K562 (cell line): ENCODE measurements at places on chromosomes 4 and X. TPM values are rescaled to one million over a fixed set of nuclear protein-coding genes. Genes with fewer than 3 reads are reported as not detected.
A peak's percentile ranks its signal among the peaks of the same experiment; 100 is the strongest.

DNA sequence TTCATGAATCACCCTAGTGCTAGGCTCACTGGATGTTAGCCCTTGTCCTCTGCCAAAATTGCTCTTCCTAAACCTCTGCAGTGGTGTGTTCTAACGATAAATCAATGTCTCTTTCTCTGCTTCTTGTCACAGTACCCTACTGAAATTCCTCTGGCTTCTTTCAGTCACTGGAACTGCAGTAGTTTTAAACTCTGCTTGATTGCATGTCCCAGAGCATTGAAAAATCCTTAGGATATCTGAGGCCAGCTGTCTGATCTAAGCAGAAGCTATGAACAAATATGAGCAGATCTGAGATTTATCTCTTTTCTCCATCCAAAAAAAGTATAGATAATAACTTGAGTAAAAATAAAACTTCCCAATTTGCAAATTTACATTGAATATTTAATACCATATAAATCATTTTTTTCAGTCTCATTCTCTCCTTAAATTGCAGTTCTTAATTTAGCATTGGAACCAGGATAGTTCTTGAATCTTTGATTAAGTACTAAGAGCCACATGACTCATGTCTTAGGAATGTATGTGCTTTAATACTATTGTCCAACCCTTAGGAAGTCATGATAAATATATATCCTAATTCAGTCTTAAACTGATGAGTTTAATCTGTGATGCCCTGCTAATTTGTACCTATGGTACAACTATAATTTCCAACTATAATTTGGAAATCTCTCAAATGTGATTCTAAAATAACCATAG is 169.7 kb downstream of the PDHA2 start:
- no peak for DNase-seq
- no peak overlapping the region for H3K27ac ChIP-seq
- H3K4me3 ChIP-seq: no peak overlapping the region
- no peaks in the 10 kb centered on the region for H3K4me1 ChIP-seq
- H3K36me3 ChIP-seq: no peaks in the 10 kb centered on the region

DNA sequence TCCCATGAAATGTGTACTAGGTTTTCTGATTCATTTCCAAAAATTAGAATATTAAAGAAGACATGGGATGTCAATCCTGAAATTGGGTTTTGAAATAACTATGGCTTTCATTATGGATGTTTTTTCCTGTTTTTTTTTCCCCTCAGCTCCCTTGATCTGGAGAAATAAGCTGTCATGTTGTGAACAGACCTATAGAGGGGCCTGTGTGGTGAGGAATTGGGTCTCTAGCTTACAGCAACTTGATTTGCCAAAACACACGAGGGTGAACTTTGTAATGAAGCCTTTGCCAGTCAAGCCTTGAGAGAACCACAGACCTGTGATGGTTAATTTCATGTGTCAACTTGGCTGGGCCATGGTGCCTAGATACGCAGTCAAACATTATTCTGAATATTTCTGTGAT is 2413.6 kb downstream of the PCDH7 start:
- no peaks in the 10 kb centered on the region for H3K36me3 ChIP-seq
- H3K4me3 ChIP-seq: no peak overlapping the region
- no peaks in the 10 kb centered on the region for H3K4me1 ChIP-seq
- DNase-seq: no peak
- H3K27ac ChIP-seq: no peak overlapping the region
- H3K27me3 ChIP-seq: no peaks in the 10 kb centered on the region

- H3K27ac ChIP-seq: no peak overlapping the region
- no peaks in the 10 kb centered on the region for H3K4me1 ChIP-seq
- H3K4me3 ChIP-seq: no peak overlapping the region
- peaks cover 3% of the 10 kb centered on the region; the same call in 1 of the 2 replicates for H3K27me3 ChIP-seq
- H3K36me3 ChIP-seq: no peaks in the 10 kb centered on the region
Measured at GRCh38 chr4:168737806-168738172, 240.9 kb downstream of the PALLD start.

Gene USP17L26
- total RNA-seq: not detected in 2 replicates

- H3K27ac ChIP-seq: no peak overlapping the region
- H3K4me1 ChIP-seq: no peaks in the 10 kb centered on the region
- no peaks in the 10 kb centered on the region for H3K27me3 ChIP-seq
- no peak for DNase-seq
- no peak overlapping the region for H3K4me3 ChIP-seq
Measured at GRCh38 chr4:155539746-155540145, 126.9 kb upstream of the GUCY1A1 start.

GRCh38 chr4:6044805-6045204 is 26.6 kb upstream of the C4orf50 start:
- DNase-seq: peak; percentile 50
- no peak overlapping the region for H3K4me3 ChIP-seq
- H3K27me3 ChIP-seq: peaks cover 46% of the 10 kb centered on the region
- H3K36me3 ChIP-seq: no peaks in the 10 kb centered on the region
- H3K4me1 ChIP-seq: no peaks in the 10 kb centered on the region

- H3K4me1 ChIP-seq: no peaks in the 10 kb centered on the region
- no peaks in the 10 kb centered on the region for H3K36me3 ChIP-seq
- no peak for DNase-seq
- no peak overlapping the region for H3K4me3 ChIP-seq
- H3K27me3 ChIP-seq: no peaks in the 10 kb centered on the region
Measured at GRCh38 chr4:138938366-138938690, 77.3 kb upstream of the NOCT start.

GRCh38 chrX:110924871-110925270 is 129.3 kb upstream of the CHRDL1 start:
- DNase-seq: no peak
- H3K27ac ChIP-seq: no peak overlapping the region
- no peaks in the 10 kb centered on the region for H3K4me1 ChIP-seq
- H3K27me3 ChIP-seq: no peaks in the 10 kb centered on the region

DNA sequence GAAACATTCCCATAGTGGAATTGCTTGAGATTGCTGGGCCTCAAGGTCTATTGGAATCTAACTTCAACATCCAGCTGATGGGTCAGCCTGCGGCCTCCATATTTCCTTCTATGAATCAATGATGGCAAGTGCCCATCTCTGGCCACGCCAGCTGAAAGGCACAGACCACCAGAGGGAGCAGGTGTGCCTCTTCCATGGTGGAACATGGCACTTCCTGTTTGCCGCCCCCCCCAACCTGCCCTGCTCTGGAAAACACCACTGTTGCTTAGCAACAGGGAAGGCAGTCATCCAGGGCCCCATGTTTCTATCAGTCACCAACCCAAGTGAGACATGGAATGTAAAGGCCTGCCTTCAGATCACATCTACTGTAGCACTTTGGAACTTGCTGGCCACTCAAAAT is 11.6 kb downstream of the PAGE4 start:
- H3K4me1 ChIP-seq: peaks cover 10% of the 10 kb centered on the region; the same call in 2 of the 3 replicates
- H3K4me3 ChIP-seq: no peak overlapping the region
- peak; percentile 81 for DNase-seq
- no peaks in the 10 kb centered on the region for H3K36me3 ChIP-seq
- H3K27ac ChIP-seq: no peak overlapping the region
- H3K27me3 ChIP-seq: no peaks in the 10 kb centered on the region

DNA sequence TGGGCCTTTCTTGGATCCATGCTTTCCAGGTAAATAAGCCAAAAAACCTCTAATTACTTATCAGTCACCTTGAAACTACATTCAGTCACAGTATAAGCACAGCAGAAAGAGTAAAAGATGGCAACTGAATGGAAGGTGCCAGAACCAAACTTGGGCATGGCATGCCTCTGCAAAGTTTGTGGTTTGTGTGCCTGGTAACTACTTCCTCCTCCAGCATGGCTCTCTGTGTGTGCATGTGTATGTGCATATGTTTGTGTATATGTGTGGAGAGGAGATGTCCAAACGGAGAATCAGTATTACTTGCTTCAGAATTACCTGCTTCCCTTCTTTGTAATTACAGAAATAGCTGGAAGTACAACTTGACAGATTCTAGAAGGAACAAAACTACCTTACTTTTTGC is 67.5 kb downstream of the AGTR2 start:
- H3K27ac ChIP-seq: no peak overlapping the region
- no peaks in the 10 kb centered on the region for H3K4me1 ChIP-seq
- no peak overlapping the region for H3K4me3 ChIP-seq
- no peaks in the 10 kb centered on the region for H3K27me3 ChIP-seq

DNA sequence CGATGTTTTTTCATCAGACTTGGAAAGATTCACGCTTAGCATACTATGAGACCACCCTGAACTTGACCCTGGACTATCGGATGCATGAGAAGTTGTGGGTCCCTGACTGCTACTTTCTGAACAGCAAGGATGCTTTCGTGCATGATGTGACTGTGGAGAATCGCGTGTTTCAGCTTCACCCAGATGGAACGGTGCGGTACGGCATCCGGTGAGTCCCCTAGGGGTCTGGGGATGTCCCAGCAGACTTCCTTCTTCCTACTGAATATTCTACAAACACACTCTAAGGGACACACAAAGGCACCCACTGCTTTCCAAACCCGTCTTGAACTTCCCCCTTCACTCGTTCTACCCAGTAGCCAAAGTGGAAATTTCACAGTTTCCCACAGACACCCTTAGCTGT is 9.3 kb downstream of the GABRQ start:
- H3K4me1 ChIP-seq: no peaks in the 10 kb centered on the region
- no peak overlapping the region for H3K27ac ChIP-seq
- no peak for DNase-seq

- H3K27ac ChIP-seq: no peak overlapping the region
- H3K36me3 ChIP-seq: peaks cover 11% of the 10 kb centered on the region; the same call in 1 of the 3 replicates
- peaks cover under 1% of the 10 kb centered on the region; the same call in 2 of the 3 replicates for H3K4me1 ChIP-seq
- no peak overlapping the region for H3K4me3 ChIP-seq
- DNase-seq: no peak
Measured at GRCh38 chr4:1255151-1255550, 6.2 kb upstream of the CTBP1 start.

DNA sequence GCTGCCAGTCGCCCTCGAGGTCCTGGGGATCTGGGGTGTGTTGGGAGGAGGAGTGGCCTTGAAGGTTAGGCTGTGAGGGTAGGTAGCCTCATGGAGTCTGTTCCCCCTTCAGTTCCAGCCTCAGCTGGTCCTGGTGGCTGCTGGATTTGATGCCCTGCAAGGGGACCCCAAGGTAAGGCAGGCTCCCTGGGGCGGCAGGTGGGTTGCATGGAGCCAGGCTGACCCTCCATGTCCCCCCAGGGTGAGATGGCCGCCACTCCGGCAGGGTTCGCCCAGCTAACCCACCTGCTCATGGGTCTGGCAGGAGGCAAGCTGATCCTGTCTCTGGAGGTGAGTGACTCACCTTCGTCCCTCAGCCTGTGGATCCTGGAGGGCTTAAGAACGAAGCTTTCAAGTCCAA is 11.6 kb upstream of the ERAS start:
- DNase-seq: no peak
- H3K4me3 ChIP-seq: no peak overlapping the region
- peaks cover 27% of the 10 kb centered on the region; the same call in 2 of the 3 replicates for H3K36me3 ChIP-seq
- no peaks in the 10 kb centered on the region for H3K27me3 ChIP-seq

- no peaks in the 10 kb centered on the region for H3K27me3 ChIP-seq
- no peaks in the 10 kb centered on the region for H3K4me1 ChIP-seq
- DNase-seq: no peak
- no peak overlapping the region for H3K27ac ChIP-seq
Measured at GRCh38 chrX:33183361-33183760, 28.0 kb downstream of the DMD start.

DNA sequence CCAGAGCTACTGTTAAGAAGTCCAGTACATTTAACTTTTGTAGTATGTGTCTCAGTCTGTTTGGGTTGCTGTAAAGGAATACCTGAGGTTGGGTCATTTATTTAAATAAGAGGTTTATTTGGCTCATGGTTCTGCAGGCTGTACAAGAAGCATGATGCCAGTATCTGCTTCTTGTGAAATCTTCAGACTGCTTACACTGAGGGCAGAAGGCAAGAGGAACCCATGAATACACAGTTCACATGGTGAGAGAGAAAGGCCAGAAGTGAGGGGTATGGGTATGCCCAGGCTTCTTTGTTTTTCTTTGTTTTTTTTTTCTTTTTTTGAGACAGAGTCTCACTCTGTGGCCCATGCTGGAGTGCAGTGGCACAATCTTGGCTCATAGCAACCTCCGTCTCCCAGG is 6.0 kb upstream of the CISD2 start:
- no peak overlapping the region for H3K27ac ChIP-seq
- H3K36me3 ChIP-seq: no peaks in the 10 kb centered on the region
- H3K4me1 ChIP-seq: peaks cover 10% of the 10 kb centered on the region
- no peaks in the 10 kb centered on the region for H3K27me3 ChIP-seq

Gene PDHA1
- 425 and 446 TPM in 2 replicates for total RNA-seq

DNA sequence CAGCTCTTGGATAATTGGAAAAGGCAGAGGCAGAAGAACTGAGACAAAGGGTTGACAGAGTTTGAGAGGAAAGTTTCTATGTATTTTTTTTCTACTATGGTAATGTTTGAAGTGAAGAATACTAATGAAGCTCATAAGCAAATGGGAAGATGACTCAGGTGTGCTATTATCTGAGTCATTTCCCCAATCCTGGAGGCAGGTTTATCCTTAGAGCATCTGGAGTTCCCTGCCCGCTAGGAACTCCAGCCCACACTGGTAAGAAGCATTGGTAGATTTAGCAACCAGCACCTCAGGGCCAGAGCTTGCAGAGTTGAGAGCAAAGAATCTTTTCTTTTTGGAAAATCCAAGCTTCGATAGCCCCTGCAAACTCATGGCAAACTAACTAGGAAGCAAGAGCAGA is 55.2 kb downstream of the DOCK11 start:
- peaks cover 12% of the 10 kb centered on the region; the same call in 2 of the 3 replicates for H3K4me1 ChIP-seq
- no peaks in the 10 kb centered on the region for H3K27me3 ChIP-seq
- H3K36me3 ChIP-seq: peaks cover 67% of the 10 kb centered on the region
- no peak overlapping the region for H3K27ac ChIP-seq

Gene TIMM17B
- total RNA-seq: 156 and 158 TPM in 2 replicates
